Cardiac muscle cell (in vitro differentiated cells and primary cell): ENCODE measurements at places on chromosomes 2 and 18. TPM values are rescaled to one million over a fixed set of nuclear protein-coding genes. Genes with fewer than 3 reads are reported as not detected.

DNA sequence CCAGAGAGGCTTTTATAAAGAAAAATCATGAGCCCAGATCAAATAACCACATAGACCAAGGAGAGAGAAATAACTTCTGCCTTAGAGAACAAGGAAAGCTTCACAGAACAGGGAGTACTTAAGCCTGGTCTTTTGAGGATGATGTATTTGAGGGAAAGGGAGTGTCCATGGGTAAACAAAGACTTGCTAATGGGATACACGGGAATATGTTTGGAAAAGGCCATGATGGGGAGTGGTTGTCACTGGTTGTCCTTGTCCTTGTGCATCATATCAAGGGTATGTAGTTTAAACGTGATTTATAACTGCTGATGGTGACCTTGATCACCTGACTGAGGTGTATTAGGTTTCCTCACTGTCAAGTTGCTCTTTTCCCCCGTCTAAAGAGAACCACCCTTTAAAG, 169.9 kb downstream of the FAM210A start:
- no peak overlapping the region for H3K27ac ChIP-seq
- H3K4me1 ChIP-seq = peaks cover 6% of the 10 kb centered on the region
- no peaks in the 10 kb centered on the region for H3K27me3 ChIP-seq
- no peak overlapping the region for H3K4me3 ChIP-seq

Gene CD8A
- 0.07 TPM in 1 of 2 replicates, not detected in the other for total RNA-seq

Gene COMMD1
- total RNA-seq = 36.1 and 63.3 TPM in 2 replicates

- no peak overlapping the region for H3K4me3 ChIP-seq
- no peak overlapping the region for H3K27ac ChIP-seq
- H3K4me1 ChIP-seq = no peaks in the 10 kb centered on the region
- H3K36me3 ChIP-seq = no peaks in the 10 kb centered on the region
- H3K27me3 ChIP-seq = no peaks in the 10 kb centered on the region
- no peak for DNase-seq
These were observed 13.4 kb upstream of the MAP3K2 start for GRCh38 chr2:127400897-127401756.

- no peaks in the 10 kb centered on the region for H3K27me3 ChIP-seq
- DNase-seq = no peak
- H3K4me1 ChIP-seq = peaks cover 5% of the 10 kb centered on the region
These were observed 25.6 kb downstream of the LRP2 start for GRCh38 chr2:169336695-169337094.

GRCh38 chr2:216429428-216429827, 17.1 kb downstream of the SMARCAL1 start:
- no peak overlapping the region for H3K4me3 ChIP-seq
- H3K4me1 ChIP-seq = peaks cover 35% of the 10 kb centered on the region
- H3K27me3 ChIP-seq = no peaks in the 10 kb centered on the region
- DNase-seq = no peak
- no peak overlapping the region for H3K27ac ChIP-seq

DNA sequence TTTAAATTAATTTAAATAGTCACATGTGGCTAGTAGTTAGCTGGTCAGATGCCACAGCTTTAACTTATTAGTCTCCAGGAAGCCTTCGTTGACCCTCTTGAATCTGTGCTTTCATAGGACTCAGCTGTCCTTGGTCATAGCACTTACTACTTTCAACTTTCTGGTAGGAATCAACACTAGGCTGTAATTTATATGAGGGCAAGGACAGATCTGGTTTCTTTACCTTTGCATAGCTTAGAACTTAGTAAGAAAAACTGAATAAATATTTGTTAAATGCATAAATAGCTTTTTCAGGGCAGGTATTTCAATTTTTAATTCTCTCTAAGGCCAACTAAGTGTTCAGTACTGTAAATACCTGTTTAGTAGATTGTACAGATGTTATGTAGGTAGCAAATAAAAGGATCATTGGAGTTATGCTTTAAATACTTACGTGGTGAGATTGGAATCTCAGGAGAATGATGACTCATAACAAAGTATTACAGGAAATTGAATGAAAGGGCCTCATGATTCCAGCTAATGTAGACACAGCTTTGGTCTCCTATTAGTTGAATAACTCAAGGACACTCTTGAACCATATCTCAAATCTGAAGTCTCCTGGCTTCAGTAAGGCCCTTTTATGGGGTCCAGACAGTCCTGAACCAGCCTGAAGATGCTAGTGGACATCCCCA, 2.6 kb downstream of the CLIP4 start:
- no peak overlapping the region for H3K27ac ChIP-seq
- DNase-seq = peak; percentile 51
- no peaks in the 10 kb centered on the region for H3K36me3 ChIP-seq
- H3K4me1 ChIP-seq = peaks cover 3% of the 10 kb centered on the region
- H3K4me3 ChIP-seq = no peak overlapping the region

Gene PROKR1
- 0.04 and 0.06 TPM in 2 replicates for total RNA-seq

DNA sequence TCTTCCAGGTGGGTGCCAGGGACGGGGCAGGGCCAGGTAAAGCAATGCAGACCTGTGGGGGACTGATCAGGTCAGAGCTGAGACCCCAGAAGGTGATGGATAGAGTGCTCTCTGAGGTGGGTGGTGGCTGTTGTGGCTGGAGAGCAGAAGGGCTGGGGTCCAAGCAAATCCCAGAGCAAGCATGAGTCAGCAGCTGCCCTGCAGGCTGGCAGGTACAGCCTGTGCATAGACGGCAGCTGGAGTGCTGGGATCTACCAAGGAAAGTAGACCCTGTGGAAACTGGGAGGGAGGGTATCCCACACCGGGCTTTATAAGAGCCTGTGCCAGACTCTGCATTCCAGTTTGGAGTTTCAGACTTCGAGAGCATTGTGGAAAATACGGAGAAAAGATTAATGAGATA, 663 bp downstream of the TRIM54 start:
- peak overlapping the region; percentile 17 for H3K4me3 ChIP-seq
- H3K27me3 ChIP-seq = no peaks in the 10 kb centered on the region
- H3K4me1 ChIP-seq = peaks cover 49% of the 10 kb centered on the region
- no peaks in the 10 kb centered on the region for H3K36me3 ChIP-seq
- peak; percentile 50 for DNase-seq
- peak overlapping the region; percentile 97 for H3K27ac ChIP-seq

GRCh38 chr2:225788571-225789094, 389.1 kb downstream of the NYAP2 start:
- H3K27ac ChIP-seq = no peak overlapping the region
- H3K4me3 ChIP-seq = no peak overlapping the region
- H3K27me3 ChIP-seq = no peaks in the 10 kb centered on the region
- H3K4me1 ChIP-seq = no peaks in the 10 kb centered on the region

DNA sequence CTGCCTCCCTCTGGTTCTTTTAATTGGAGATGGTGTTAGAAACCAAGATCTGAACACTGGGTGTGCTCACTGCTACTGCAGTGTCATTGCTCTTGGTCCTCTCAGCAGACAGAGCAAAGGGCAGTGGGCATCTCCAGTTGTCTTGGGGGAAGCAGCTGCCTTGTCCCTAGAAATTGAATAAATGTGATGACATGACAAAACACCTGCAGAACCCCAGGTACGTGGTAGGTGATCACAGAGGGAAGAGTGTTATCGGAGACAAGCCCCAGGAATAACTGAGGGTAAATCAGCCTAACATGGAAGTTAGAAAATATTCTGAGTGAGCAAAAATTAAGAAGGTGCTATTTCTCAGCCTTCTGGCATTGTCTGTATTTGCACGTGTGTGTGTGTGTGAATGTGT, 311.9 kb upstream of the HDAC4 start:
- no peak overlapping the region for H3K4me3 ChIP-seq
- no peaks in the 10 kb centered on the region for H3K36me3 ChIP-seq
- no peak for DNase-seq
- H3K4me1 ChIP-seq = no peaks in the 10 kb centered on the region
- H3K27me3 ChIP-seq = no peaks in the 10 kb centered on the region

DNA sequence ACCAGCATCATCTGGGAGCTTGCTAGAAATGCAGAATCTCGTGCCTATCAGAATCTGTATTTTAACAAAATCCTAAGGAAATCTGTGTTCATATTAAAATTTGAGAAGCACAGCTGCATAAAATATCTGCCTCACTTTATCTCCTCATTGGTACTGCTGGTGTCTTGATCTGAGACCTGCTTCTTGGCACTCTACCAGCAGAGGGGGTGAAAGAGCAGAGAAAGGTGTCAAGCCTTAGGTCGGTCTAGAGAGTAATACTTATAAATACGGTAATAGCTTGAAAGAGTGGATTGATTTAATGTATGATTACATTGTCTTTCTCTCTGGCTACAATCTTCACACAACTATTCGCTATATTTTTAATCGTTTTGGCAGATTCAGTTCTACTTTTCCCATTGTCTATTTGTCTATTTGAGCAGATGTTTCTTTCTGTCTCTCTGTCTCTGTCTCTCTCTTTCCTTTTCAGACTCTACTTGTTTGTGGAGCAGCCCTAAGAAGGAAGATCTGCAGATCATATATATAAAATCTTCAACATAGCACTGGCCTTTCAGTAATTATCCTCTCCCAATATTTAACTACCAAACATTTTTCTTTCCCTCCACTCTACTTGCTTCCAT, 1.7 kb upstream of the GCG start:
- H3K36me3 ChIP-seq = no peaks in the 10 kb centered on the region
- no peak overlapping the region for H3K4me3 ChIP-seq
- peak; percentile 73 for DNase-seq
- H3K27ac ChIP-seq = no peak overlapping the region
- H3K4me1 ChIP-seq = no peaks in the 10 kb centered on the region
- no peaks in the 10 kb centered on the region for H3K27me3 ChIP-seq

Gene RAB6C
- 0.09 TPM in 1 of 2 replicates, not detected in the other for total RNA-seq

DNA sequence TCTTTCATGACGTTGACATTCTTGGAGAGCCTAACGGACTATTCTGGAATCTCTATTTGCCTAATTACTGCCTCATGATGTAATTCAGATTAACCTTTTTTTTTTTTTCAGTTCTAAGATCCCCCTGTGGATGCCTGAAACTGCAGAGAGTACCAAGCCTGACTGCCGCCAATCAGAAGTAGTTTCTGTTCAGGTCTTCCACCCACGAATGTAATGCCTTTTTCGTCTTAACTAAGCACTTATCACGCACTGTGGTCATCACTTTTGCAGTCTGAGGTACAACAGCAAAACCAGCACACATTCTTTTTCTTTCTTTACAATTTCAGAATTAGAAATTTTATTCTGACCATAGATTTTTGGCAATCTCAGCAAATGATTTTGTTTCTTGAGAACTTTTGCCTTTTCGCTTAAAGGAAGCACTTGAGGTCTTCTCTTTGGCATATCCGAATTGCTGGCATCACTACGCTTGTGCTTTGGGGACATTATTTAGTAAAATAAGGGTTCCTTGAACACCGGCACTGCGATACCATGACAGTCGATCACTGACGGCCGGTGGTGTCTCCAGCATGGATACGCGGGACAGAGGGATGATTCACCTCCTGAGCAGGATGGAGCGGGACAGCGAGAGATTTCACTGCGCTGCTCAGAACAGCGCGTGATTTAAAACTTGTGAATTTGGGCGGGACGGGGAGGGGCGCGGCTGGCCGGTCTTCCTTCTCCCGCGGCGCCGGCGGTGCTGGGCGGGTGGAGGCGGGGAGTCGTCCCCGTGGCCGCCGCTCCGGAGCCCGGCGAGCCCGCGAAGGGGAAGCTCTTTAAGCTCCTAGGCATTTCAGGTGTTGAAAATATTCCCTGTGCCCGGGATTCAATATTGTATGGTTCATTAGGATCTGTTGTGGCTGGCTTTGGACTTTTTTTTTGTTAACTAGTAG, 32.0 kb upstream of the GPR55 start:
- no peak overlapping the region for H3K27ac ChIP-seq
- DNase-seq = peak; percentile 54
- no peaks in the 10 kb centered on the region for H3K4me1 ChIP-seq
- H3K36me3 ChIP-seq = no peaks in the 10 kb centered on the region
- peak overlapping the region; percentile 24 for H3K4me3 ChIP-seq

DNA sequence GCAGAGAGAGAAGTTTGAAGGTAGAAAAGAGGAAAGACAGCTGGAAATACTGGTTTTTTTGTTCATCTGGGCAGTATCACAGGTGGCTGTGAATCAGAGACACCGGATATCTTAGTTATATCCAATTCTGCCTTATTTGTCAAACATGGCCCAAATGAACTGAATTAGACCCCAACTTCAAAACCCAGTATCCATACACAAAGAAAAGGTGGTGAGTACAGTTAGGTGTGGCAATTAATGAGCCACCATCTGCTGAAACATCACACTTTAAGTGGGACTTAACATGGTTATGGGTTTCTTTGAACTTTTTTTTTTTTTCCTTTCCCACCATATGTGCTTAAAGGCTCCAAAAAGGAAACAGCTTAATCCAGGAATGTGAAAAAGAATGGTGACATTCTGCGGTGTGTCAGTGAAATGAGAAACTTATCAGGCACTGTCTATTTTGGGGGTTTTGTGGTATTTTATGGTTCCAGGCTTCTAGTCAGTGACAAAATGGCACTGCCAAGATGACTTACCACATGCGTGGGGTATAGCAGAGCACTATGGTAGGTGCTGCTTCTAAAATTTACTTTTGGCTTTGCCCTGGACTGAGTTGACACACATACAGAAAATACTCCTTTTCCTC, 5.0 kb upstream of the TMEM178A start:
- no peaks in the 10 kb centered on the region for H3K36me3 ChIP-seq
- H3K27me3 ChIP-seq = no peaks in the 10 kb centered on the region
- no peak overlapping the region for H3K27ac ChIP-seq

Gene ARHGAP25
- total RNA-seq = 3.0 and 7.7 TPM in 2 replicates

GRCh38 chr2:66691031-66691965, 256.4 kb downstream of the MEIS1 start:
- no peak for DNase-seq
- no peaks in the 10 kb centered on the region for H3K27me3 ChIP-seq
- H3K4me1 ChIP-seq = peaks cover 23% of the 10 kb centered on the region
- H3K27ac ChIP-seq = no peak overlapping the region
- no peak overlapping the region for H3K4me3 ChIP-seq
- H3K36me3 ChIP-seq = no peaks in the 10 kb centered on the region

Gene MAP3K19
- not detected in 2 replicates for total RNA-seq

DNA sequence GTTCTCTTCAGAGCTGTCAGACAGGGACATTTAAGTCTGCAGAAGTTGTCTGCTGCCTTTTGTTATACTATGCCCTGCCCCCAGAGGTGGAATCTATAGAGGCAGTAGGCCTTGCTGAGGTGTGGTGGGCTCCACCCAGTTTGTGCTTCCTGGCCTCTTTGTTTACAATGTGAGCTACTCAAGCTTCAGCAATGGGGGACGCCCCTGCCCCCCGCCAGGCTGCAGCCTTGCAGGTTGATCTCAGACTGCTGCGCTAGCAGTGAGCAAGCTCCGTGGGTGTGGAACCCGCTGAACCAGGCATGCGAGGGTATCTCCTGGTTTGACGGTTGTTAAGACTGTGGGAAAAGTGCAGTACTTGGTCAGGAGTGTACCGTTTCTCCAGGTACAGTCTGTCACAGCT, 24.0 kb upstream of the PAIP2B start:
- no peak overlapping the region for H3K4me3 ChIP-seq
- DNase-seq = no peak
- peaks cover 6% of the 10 kb centered on the region for H3K4me1 ChIP-seq
- H3K36me3 ChIP-seq = no peaks in the 10 kb centered on the region
- H3K27me3 ChIP-seq = no peaks in the 10 kb centered on the region

GRCh38 chr18:6281874-6282273, 132.8 kb downstream of the L3MBTL4 start:
- DNase-seq = no peak
- H3K36me3 ChIP-seq = no peaks in the 10 kb centered on the region
- no peak overlapping the region for H3K4me3 ChIP-seq
- no peaks in the 10 kb centered on the region for H3K27me3 ChIP-seq

GRCh38 chr18:41905786-41906527, 49.1 kb upstream of the PIK3C3 start:
- no peak overlapping the region for H3K4me3 ChIP-seq
- no peak overlapping the region for H3K27ac ChIP-seq
- no peaks in the 10 kb centered on the region for H3K27me3 ChIP-seq
- DNase-seq = peak; percentile 40
- no peaks in the 10 kb centered on the region for H3K36me3 ChIP-seq

GRCh38 chr2:1869987-1870386, 125.7 kb upstream of the PXDN start:
- no peak overlapping the region for H3K27ac ChIP-seq
- H3K36me3 ChIP-seq = no peaks in the 10 kb centered on the region
- DNase-seq = no peak
- H3K27me3 ChIP-seq = peaks cover 9% of the 10 kb centered on the region
